HL-60 (cell line): ENCODE measurements at places on chromosomes 1 and 21.

- DNase-seq: peak; percentile 10
Observed at GRCh38 chr1:207644852-207645634, at the start of gene CR1L. TSS of gene CR1L (plus strand) at chr1:207645133. CDS start at chr1:207645234, 101 bp downstream.

DNA sequence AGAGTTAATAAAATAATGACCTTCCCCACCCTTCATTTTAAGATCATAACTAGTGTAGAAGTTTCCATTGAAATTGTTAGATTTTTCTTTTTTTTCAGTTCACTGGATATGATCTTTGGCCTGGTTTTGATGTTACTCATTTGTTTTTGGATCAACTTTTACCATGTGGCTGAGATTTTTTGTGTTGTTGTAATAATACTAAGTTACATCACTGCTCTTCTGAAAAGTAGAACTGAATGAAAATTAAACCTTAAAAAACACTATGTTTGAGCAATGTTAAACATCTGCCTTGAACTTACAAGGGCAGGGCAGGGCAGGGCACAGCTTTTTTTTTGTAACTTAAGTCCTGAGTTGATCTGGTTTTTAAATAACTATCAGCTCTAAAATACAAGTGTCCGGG is 204.8 kb upstream of the ADAMTS5 start:
- no peak for DNase-seq

GRCh38 chr1:32496127-32496526 is 31.3 kb downstream of the ZBTB8B start:
- DNase-seq: no peak

DNA sequence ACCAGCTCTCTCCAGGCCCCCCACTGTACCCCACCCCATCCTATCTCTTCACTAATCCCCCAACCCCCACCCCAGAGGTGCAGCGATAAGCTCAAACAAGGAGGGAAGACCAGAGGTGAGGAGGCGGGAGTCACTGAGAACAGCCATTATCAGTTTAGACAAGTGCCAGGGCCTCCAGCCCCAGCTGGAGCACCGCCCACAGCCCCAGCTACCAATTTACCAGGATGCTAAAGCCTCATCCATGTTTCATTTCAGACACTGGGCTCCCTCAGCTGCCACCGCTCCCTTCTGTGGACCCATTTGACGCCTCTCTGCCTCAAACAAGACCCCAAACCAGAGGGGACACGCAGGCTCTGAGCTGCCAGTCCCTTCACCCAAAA is 80.6 kb downstream of the DISP3 start:
- DNase-seq: no peak

GRCh38 chr1:227308367-227309336 is 9.6 kb downstream of the CDC42BPA start:
- no peak for DNase-seq

GRCh38 chr1:90204780-90205179 is 209.9 kb downstream of the ZNF326 start:
- DNase-seq: no peak

GRCh38 chr1:21313203-21313885 is 23.1 kb upstream of the ECE1 start:
- DNase-seq: no peak

GRCh38 chr1:46613661-46614603 is 2.7 kb downstream of the MOB3C start:
- peak; percentile 85 for DNase-seq

GRCh38 chr1:116460261-116460660 is 87.2 kb downstream of the ATP1A1 start:
- no peak for DNase-seq

GRCh38 chr1:151144474-151145303 is 1.7 kb downstream of the SEMA6C start:
- DNase-seq: no peak

- no peak for DNase-seq
Observed at GRCh38 chr21:29340228-29340627, 41.5 kb downstream of the BACH1 start.

GRCh38 chr1:27301582-27302199 is 20.3 kb upstream of the TMEM222 start:
- DNase-seq: no peak

GRCh38 chr1:57860325-57860724 is 436.5 kb upstream of the DAB1 start:
- DNase-seq: no peak

GRCh38 chr1:159753386-159753785 is 27.4 kb upstream of the DUSP23 start:
- no peak for DNase-seq

DNA sequence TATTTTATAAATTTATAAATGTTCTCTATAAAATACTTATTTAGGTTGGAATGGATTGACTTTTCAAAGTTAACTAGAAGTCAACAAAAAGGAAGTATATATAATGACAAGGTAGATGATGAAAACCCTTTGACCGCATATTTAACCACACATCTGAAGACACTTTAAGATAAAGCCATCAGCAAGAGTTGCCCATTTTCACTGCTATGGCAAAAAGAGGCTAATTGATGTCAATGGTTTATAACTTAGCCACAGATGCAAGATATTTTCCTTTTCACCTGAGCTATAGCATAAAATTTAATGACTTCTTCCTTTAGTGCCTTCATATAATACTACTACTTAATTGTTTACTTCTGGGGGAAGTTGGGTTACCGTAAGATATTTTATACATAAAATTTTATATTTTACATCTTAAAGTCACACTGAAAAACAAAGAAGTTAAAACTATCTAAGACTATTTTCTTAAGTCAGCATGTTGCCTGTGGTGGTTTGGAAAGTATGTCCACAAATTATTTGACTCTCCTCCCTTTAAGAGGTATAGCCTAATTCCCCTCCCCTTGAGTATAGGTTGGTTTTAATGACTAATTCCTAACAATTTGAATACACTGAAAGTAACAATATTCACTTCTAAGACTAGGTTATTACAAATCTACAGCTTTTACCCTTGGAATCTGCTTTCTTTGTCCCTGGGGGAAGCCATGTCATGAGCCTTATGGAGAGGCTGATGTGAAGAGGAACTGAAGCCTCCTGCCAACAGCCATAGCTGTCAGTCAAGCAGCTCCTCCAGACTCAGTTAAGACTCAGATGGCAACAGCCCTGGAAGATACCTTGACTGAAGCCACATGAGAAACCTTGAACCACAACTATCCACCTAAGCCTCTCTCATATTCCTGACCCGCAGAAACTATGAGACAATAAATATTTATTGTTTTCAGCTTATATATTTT is 40.3 kb upstream of the LRRC8B start:
- peak; percentile 42 for DNase-seq

GRCh38 chr1:165641231-165641987 is 10.4 kb downstream of the MGST3 start:
- no peak for DNase-seq

- DNase-seq: no peak
Observed at GRCh38 chr1:203082231-203082505, 3.6 kb downstream of the MYOG start.

DNA sequence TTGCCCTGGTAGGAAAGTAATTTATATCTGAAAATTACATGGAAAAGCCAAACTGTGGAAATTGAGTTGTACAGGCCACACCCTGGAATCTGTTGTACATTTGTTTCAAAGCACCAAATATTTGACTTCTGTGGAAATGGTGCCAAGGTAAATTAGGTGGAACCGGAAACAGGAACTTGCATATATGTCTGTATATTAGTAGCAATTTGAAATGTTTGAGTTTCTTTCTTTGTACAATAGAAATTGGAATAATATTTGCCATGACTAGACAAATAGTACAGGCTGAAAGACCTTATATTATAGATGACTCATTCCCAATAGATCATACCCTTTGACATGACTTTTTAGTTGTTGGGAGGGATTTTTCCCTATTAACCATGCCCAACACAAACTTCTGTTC is 10.5 kb upstream of the TAF1A start:
- DNase-seq: no peak

GRCh38 chr1:225906467-225906866 is 17.5 kb upstream of the LEFTY1 start:
- DNase-seq: no peak

DNA sequence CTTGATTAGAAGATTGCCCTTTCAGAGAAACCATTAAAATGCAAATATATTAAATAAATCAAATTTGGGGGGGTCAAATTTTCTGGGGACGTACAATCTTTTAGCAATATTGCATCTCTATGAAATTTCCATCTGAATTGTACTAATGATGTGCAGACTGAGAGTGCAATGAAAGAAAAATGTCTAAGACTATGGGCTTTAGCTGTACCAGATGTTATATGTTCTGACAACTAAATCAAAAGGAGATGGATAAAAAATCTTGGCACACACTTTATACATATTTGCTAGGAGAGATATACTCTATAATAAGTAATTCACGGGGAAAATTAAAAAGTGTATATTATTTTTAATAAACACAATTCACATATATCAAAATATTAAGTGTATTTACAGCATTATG is 13.0 kb upstream of the PLPPR5 start:
- no peak for DNase-seq

DNA sequence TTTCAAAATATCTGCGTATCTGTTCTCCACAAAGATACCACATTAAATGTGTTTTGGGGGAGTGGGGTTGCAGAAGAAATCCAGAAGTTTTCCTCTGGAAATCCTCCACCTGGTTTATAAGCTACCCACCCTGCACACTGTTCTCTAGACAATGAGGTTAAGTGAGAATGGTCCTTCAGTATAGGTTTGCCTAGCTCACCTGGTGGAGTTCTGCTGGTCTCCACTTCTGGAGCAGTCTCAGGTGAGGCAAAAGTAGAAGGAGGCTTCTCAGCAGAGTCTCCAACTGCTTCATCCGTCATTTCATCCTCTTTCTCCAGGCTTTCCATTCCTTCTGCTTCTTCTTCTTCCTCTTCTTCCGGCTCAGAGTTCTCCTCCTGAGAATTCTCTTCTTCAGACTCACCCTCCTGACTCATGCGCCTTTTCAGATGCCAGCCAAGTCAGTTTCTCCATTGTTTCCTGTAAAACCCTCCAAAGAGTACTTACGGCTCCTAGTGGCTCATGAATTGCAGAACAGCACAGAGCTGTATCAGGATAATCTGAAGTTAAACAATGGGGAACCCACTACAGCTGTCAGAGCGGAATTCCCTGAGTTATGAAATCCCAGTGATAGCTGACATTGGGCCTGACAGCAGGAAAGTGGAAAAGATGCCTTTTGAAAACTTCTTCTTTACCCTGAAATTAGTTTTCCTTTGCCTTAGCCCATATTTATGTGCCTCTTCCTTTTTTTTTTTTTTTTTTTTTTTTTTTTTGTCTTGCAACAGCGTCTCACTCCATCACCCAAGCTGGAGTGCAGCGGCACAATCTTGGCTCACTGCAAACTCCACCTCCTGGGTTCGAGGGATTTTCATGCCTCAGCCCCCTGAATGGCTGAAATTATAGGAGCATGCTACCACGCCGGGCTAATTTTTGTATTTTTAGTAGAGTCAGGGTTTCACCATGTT is 38.5 kb downstream of the MSTO1 start:
- peak; percentile 39 for DNase-seq

DNA sequence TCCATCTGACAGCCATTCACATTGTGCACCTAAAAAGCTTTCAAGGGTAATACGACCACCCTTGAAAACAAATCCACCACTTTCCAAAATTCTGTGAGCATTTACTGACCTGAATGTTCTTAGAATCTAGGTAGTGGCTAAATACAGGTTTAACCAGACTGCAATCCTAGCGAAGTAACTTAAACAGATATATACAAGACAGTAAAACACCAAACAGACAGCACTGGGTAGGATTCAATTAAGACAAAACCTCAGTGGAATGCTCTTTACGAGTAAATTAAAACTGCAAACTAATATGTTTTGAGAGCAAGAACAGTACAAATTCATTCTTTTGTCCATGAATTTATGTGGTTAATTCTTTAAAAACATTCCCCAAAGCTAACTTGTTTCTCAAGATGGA is 354.2 kb upstream of the ESRRG start:
- DNase-seq: no peak

GRCh38 chr1:167676205-167676915 is 45.4 kb upstream of the MPZL1 start:
- no peak for DNase-seq

DNA sequence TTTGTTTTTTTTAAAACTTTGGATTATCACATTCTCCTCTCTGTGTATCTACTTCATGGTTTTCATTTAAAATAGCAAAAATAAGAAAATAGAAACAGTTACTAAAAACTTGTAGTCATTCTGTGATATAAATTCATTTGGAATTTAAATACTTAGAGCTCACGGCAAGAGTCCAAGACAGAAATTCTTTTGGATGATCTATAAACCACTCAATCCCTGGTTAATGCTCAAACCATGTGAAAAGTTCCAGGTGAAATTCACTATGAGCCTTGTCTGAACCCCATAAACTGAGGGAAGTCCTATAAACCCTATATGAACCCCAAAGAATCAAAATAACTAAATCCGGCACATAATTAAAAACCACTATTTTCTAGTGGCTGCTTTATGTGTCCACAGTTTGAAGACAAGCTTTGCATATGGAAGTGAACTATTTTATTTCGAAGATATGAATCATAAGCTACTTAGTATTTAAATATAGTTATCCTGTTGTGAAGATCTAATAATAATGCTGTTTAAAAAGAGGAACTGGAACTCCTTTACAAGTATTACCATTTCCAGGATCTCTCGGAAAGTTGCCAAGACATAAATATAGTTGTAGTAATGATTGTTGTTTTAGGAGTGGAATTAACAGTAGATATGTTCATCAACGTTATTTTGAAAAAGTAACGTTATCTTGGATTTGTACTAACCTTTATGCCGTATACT is 163.5 kb downstream of the NFIA start:
- DNase-seq: no peak
